ENCODE measurements at places on chromosomes 7 and 10. TPM values are rescaled to one million over a fixed set of nuclear protein-coding genes. Genes with fewer than 3 reads are reported as not detected.

DNA sequence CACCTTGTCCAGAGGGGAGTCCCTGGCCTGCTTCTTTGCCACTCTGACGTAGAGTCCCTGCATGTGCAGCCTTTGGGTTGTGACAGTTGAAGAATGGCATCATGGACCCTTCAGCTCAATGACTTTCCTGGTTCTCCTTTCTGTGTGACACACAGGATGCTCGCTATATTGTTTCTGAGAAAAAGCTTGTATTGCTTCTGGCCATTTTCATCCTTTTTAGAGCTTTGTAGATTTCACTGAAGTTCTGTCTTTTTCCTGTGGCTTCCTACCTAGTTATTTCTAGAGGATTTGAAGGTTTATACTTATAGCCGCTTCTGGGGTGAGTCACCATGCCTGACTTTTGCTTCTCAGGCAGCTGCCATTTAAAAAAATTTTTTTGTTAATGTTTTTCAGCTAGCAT lies 27.0 kb downstream of the SND1 start:
- DNase-seq = no peak

GRCh38 chr7:133290041-133290440 lies 37.2 kb downstream of the EXOC4 start:
- DNase-seq = no peak

GRCh38 chr7:116802746-116803152 lies 59.6 kb upstream of the CAPZA2 start:
- peak; percentile 55 for DNase-seq

DNA sequence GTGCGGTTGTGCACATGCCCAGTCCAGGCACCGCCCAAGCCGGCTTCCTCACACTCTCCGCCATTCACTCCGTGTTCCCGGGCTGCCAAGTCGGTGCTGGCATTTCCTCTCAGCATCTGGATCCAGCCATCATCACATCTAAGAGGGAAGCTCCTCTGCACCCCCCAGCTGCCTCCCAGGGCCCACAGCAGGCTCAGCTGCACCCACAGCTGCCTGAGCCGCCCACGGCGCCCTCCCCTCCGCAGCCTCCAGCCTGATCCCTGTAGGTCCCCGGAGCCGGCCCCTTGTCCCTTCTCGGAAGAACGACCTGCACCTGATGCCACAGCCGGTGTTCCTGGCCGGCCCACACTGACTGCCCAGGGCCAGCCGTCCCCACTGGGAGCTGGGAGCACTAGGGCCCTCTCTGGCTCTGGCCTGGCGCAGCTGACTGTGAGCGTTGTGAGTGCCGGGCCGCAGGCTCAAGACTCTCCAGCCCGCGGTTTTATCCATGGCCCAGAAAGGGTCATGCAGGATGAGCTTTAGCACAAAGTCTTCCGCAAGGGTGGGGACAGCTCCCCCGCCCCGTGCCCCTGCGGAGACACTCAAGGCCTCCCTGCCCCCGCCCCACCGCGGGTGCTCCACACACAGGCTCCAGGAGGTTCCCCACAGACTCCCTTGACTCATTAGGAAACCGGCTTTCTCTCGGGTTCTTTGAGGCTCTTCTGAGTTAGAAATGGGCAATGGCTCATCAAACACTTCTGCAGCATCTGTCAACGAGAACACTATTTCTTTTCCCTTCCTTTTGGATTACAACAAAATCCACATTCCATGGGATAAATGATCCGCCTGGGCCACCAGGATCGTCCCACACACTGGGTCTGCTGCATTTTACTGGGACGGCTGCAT lies 31.2 kb downstream of the CFAP46 start:
- DNase-seq = no peak

DNA sequence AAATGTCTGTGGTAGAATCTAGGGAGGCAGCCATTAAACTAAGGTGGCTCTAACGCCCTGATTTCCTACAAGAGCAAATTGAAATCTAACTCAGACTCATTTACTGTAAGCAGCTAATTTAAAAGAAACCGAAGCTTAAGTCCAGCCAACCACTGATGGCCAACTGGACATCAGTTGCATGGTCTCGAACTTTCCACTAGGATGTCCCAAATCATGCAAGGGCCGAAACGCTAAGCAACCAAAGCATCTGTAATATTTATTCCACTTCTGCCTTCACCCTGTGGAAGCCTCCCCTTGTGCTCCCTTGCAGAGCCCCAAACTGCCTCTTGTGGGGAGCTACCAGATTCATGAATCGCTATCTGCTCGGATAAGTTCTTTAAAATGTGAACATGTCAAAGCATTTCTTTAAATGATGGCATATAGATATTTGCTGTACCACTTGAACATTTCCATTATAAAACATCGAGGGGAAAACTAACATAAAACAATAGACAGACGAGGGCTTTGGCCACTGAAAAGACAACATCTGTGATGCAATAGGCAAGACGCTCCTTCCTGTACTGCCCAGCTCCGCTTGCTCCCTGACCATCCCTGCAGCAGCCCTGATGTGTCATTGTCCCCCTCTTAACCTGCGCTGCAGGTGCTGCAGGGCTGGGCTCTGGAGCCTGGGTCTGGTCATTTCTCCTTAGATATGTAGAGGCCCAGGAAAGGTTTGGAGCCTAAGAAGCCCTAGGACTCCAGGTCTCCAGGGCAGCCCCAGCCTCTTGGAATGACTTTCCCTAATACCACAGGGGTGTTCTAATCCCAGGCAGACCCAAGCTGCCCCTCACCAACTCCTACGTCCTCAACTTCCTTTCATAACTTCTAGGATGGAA lies 2.9 kb upstream of the RBP3 start:
- no peak for DNase-seq

GRCh38 chr10:55183993-55184392 lies 383.0 kb upstream of the PCDH15 start:
- no peak for DNase-seq

DNA sequence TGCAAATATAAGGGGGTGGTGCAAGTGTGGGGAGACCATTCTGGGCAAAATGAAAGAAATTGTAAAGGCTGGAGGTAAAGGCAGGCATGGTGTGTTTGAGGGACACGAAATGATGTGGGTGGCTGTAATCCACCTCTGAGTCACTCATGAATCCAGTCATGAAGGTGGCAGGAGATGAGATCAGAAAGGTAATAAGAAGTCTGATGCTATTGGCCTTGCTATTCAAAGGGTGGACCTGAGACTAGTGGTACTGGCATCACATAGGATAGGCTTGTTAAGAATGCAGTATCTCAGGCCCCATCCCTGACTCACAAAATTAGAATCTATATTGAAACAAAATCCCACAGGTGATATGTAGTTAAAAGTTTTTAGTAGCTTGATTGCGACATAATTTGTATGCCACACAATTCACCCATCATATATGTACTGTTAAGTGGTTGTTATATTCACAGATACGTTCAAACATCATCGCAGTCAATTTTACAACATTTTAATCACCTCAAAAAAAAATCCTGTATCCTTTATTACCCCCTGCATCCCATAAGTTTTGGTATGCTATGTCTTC lies 85.6 kb downstream of the ST8SIA6 start:
- DNase-seq = no peak

GRCh38 chr10:77604941-77605351 lies 32.7 kb downstream of the KCNMA1 start:
- no peak for DNase-seq

DNA sequence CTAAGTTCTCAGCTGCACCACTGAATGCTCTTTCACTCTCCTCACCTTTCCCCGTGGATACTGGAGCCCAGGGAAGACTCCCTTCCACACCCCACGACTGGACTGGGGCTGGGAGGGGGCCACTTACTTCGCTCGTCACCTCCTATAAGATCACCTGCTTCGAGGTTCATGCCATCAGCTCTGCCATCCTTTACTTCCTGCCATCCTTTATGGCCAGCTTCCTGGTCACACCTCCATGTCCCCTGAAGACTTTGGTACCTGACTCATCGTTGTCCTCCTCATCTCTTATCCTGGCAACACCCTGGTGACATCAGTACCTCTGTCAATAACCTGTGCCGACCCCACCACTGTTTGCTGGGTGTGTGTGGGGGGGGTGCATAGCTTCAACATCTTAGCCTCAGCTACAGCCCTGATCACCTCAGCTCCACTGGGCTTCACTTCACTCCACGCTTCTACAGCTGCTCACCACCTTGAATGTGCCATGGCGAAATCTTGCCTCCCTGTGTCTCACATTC lies 8.7 kb upstream of the VDAC2 start:
- no peak for DNase-seq

- no peak for DNase-seq
Measured at GRCh38 chr7:16080131-16080530, 341.2 kb downstream of the CRPPA start.

DNA sequence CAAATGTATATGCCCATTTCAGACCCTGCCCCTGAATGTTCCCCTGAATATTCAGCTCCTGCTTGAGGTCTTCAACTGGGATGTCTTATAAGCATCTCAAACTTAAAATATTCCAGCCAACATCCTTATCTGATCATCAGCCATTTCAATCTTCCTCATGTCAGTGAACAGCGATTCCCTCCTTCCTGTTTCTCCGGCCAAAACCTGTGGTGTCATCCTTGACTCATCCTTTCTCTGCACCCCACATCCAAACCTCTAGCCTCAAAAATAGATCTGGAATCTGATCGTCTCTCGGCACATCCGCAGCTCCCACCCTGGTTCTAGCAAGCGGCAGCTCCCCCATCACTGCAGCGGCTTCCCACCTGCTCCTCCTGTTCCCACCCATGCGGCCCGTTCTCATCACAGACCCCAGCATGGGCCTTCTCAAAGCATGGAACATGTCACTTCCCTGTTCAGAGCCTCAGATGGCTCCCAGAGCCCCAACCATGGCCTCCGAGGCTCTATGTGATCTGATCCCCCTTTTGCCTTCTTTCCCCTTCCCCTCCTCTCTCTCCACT lies 165.7 kb downstream of the HECW1 start:
- DNase-seq = no peak

GRCh38 chr10:11528286-11528685 lies 83.2 kb downstream of the USP6NL start:
- no peak for DNase-seq

GRCh38 chr10:5944389-5945189 lies 32.8 kb downstream of the IL15RA start:
- DNase-seq = peak; percentile 100

The ANKRD22 gene
- not detected for polyA plus RNA-seq

The CUZD1 gene
- polyA plus RNA-seq = 0.64 TPM

The SPDYE1 gene
- not detected for polyA plus RNA-seq
